ENCODE measurements at places on chromosomes 6 and 20. TPM values are rescaled to one million over a fixed set of nuclear protein-coding genes. Genes with fewer than 3 reads are reported as not detected.
A peak's percentile ranks its signal among the peaks of the same experiment; 100 is the strongest.

C6orf58 gene
- total RNA-seq: not detected

GRCh38 chr6:2204272-2204671, 41.1 kb downstream of the GMDS start:
- no peak for DNase-seq

GRCh38 chr6:113447088-113447831, 409.9 kb upstream of the MARCKS start:
- peak; percentile 91 for DNase-seq

GSTA2 gene
- total RNA-seq: not detected

DNA sequence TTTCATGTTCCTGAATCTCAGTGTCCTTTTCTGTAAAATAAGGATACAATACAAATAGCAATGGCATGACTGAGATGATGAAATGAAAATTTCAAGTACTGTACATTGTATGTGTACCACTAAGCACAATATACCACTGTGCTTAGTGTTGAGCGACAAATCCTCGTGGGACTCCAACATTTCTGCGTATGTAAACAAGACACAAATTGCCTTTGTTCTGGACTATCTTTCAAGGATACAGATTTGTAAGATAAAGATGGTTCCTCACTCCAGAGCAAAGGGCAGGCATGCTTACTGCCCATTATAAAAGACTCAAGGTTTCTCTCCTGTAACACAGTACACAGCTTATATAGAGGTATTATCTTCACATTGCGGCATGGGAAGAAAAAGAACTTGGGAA, 6.0 kb downstream of the RARS2 start:
- DNase-seq: no peak

DNA sequence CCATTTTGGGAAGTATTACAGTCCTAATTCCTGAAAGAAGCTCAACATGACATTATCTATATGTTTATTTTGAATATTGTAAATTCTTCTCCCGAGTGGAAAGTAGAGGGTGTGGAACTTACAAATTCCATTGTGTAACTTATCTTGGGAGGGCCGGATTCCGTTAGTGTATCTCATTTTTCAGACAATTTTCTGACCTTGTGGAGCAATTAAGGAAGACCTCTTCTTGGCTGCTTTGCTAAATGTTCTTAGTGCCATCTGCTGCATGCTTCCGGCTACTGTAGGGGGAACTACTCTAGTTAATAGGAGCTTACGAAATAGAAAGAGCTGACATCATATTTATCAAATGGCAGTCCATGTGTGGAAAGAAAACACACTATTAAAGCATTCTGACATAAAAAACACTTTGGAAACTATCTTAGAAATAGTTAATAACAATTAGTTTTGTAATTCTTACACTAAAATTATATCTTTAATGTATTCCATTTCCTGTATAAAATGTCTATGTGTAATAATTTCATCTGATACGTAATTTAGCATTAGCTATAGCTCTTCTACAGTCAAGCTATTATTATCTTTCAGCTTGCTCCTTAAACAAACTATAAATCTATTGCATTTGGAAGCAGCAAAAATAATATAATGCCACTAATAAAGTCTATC, 41.5 kb upstream of the KCNQ5 start:
- DNase-seq: peak; percentile 77

KIF16B gene
- 13.4 TPM for total RNA-seq

IDH3B gene
- 86.0 TPM for total RNA-seq

GRCh38 chr6:159804504-159804903, 4.4 kb downstream of the PNLDC1 start:
- DNase-seq: no peak

DNA sequence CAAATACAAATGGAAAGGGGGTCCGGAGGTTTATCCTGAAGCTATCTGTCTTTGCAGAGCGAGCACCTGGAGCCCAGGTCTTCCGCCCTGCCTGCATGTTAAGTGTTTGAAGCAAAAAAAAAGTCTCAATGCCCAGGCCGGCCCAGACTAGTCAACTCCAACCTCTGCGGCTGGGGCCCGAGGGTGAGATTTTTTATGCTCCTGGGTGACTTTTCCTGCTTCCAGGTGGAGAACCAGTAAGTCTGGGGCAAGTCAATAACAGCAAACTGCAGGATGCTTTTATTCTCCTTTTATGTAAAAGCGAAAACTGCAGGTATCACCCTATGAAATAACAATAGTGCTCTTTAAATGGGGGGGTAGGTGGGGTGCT, 2.0 kb upstream of the ZBP1 start:
- no peak for DNase-seq

PDSS2 gene
- 8.4 TPM for total RNA-seq

GRCh38 chr6:41638935-41639808, 904 bp downstream of the MDFI start:
- DNase-seq: peak; percentile 7

RBPJL gene
- not detected for total RNA-seq

- no peak for DNase-seq
Measured at GRCh38 chr20:59078231-59078630, 35.6 kb upstream of the PRELID3B start.

DNA sequence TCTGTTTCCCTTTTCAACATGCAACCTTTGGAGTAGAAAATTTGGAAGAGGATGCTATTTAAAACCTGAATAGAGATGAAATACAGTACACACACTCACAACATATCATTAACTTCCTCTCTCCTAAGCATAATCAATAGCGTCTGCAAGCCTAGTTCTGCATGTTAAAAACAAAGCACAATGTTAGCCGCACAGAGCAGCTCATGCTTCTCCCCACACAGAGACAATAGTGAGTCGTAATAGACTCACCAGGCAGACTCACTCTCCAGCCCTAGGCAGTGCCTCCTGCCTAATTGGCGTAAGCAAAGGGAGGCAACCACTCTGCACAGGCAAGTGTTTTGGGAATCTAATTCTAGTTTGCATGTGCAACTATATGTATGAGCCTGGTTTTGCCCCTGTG, 45.8 kb upstream of the ARID1B start:
- peak; percentile 7 for DNase-seq

GRCh38 chr6:122751326-122751725, 28.2 kb upstream of the FABP7 start:
- no peak for DNase-seq

All from fibroblast of villous mesenchyme (primary cell).